ENCODE measurements at places on chromosomes 7 and 10.

DNA sequence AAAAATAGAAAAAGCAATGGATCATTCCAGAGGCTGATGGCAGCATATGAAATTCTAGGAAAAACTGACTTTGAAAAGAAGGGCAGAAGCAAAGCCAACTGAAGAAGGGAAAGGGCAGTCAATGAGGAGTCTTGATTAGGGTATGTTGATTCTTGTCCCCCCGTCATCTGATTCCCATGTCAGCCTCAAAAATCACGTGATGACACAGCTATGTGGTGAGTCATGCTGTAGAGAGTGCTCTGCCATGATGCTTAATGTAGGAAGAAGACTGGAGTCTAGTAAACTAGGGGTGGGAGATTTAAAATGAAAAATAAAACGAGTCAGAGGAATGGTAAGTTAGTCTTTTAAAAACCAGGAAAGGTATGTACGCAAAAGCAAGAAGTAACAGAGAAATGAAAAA, 3.9 kb upstream of the POU6F2 start:
- no peak for DNase-seq

GRCh38 chr7:21886396-21886795, 59.3 kb downstream of the CDCA7L start:
- no peak for DNase-seq

GRCh38 chr10:98511876-98512275, 65.1 kb upstream of the HPS1 start:
- no peak for DNase-seq

GRCh38 chr10:29798921-29799690, 164.3 kb upstream of the SVIL start:
- no peak for DNase-seq

GRCh38 chr7:111492234-111492633, 70.1 kb downstream of the IMMP2L start:
- DNase-seq, result no peak

Data from activated T-helper 1 cell treated with Interleukin-2 at 50 U/mL for 16 hours (primary cell).